ENCODE measurements at places on chromosomes 5 and 9. TPM values are rescaled to one million over a fixed set of nuclear protein-coding genes. Genes with fewer than 3 reads are reported as not detected.

IDNK gene
- total RNA-seq = 4.9 TPM

DNA sequence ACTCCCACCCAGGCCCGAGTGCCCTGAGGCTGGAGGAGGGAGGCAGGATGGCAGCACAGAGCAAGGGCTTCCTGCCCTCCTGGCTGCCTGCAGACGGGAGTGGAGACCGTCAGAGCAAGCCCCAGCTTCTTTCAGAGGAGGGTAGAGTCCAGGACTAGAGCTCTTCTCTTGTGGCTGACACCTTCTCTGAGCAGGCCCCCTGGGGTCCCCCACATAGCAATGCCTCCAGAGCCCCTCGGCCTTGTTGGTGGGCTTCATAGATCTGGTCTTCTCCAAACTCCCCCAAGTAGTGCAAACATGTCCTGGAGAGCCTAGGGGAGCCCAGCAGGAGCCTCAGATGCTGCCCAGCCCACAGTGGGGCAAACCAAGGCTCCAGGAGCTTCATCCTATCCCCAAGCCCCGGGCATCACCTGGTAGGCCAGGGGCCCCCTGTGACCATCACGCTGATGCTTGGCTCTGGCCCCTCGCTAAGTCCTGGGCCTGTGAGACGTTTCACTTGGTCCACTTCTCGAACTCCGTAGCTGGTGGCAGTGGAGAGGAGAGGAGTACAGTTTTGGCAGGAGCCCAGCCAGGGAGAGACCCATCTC is 2.0 kb downstream of the MZB1 start:
- no peak for DNase-seq

CDC20B gene
- not detected for total RNA-seq

DNA sequence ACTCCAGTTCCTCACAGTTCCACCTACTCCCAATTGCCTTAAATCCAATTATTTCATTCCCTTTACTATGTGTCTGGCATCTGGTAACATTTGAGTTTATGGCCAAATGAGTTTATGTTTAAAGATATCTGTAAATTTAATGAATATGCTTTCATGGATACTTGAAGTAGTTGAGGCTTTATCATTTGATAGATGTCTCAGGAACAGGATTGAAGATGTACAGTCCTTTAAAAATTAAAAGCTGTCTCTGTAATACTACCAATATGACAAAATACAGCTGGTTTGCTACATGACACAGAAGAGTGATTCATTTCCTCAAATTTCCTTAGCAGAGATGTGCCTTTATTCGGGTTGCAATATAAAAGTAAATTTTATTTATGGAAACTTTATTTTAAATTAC is 2326.0 kb upstream of the ACO1 start:
- no peak for DNase-seq

RAI14 gene
- 15.9 TPM for total RNA-seq

DNA sequence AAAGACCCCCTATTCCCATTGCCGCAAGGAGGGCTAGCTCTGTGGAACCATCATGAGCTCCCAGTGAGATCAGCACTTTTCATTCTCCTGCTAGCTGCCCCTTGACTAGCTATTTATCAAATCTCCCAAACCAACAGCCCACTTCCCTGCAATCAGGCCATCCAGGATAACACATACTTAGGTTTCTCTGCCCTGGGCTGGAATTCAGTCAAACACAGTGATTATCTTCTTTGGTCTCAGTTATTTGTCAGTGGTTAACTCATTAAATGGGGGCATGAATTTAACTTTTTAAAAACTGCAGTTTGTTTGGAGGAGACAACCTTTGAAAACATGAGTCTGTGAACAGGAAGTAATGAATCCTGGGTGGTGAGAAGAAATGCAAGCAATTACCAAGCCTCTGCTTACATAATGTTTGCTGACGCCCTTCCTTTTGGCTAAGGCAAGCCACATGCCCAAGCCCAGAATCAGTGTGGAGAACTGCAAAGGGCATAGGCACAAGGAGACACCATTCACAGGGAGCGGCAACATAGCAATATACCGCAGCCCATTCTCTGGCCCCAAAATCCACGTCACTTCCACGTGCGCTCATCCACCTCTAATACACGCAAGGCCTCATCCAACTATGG is 275.0 kb downstream of the DRD1 start:
- DNase-seq = no peak

DNA sequence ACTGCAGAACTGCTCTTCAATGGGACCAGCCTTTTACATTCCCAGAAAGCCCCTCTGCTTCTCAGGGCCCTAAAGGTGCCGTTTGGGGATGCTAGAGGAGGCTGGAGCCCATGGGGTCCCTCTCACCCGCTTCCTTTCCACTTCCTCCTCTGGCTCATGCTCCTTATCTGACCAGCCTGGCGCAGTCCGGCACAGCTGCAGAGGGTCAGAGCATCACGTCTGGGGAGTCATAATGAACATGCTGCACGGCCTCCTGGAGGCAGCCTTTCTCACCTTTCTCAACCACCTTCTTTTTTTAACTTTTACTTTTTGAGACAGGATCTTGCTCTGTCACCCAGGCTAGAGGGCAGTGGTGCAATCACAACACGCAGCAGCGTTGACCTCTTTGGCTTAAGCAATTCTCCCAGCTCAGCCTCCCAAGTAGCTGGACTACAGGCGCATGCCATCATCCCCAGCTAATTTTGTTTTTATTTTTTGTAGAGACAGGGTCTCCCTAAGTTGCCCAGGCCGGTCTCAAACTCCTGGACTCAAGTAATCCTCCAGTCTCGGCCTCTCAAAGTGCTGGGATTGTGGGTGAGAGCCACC is 15.1 kb upstream of the TCF7 start:
- no peak for DNase-seq

DNA sequence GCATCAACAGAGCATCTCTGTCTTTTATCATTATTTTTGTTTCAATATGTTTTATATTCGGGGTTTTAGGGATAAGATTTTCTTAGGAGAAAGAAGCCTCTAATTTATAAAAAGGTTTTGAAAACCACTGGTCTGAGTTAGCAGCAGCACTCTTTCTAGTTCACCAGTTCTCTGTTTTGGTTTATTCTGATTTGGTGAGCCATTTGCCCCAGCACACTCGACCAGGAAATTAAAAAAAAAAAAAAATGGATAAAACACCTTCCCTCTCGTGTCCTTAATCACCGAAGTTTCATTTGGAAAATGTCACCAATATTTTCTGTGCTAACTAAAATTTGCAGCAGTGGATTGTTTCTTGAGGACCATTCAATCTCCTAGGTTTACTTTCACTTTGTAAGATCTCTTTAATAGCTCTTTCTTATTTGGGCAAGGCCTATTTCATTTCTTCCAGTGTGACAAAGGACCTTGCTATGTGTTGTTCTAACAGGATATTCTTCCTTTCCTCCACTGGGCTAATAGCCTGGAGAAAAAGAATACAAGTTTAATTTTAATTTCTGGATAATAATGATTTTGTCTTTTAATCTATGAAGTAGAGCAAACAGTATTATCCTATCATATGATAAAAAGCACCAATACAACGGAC is 57.8 kb upstream of the ANXA1 start:
- no peak for DNase-seq

- DNase-seq = no peak
Observed at GRCh38 chr5:144210655-144211054, 40.0 kb downstream of the KCTD16 start.

FBXL7 gene
- total RNA-seq = 3.0 TPM

RGS3 gene
- 71.1 TPM for total RNA-seq

EQTN gene
- total RNA-seq = 1.1 TPM

C5orf63 gene
- 10.3 TPM for total RNA-seq

- DNase-seq = no peak
Observed at GRCh38 chr9:36872641-36873040, 161.4 kb downstream of the PAX5 start.

DNA sequence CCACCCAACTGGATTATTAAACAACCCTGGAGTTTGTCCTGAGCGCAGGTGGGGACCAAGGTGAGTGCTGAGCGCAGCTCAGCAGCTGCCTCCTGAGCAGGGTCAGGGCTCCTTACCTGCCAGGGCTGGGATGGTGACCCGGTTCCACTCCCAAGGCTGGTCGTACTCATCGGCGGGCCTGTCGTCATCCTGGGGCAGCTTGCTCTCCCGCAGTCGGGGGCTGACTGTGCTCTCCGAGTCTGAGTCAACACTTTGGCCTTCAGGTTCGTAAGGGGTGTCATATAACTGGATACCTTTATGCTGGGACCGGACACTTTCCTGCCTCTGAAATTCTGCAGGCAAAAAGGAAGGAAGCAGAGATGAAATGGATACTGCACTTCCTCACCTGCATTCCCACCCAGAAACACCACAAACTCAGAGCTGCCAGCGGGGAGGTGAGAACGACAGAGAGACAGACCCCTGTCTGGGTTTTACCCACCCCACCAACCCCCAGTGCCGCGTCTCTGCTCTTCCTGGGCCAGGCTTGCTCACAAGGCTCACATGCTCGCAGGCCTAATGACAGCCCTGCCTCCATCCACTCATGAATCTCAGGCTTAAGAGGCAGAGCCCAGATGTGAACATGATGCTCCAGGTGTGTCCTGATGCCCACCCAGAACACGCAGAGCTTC is 70.7 kb upstream of the SLC25A51 start:
- no peak for DNase-seq

DNA sequence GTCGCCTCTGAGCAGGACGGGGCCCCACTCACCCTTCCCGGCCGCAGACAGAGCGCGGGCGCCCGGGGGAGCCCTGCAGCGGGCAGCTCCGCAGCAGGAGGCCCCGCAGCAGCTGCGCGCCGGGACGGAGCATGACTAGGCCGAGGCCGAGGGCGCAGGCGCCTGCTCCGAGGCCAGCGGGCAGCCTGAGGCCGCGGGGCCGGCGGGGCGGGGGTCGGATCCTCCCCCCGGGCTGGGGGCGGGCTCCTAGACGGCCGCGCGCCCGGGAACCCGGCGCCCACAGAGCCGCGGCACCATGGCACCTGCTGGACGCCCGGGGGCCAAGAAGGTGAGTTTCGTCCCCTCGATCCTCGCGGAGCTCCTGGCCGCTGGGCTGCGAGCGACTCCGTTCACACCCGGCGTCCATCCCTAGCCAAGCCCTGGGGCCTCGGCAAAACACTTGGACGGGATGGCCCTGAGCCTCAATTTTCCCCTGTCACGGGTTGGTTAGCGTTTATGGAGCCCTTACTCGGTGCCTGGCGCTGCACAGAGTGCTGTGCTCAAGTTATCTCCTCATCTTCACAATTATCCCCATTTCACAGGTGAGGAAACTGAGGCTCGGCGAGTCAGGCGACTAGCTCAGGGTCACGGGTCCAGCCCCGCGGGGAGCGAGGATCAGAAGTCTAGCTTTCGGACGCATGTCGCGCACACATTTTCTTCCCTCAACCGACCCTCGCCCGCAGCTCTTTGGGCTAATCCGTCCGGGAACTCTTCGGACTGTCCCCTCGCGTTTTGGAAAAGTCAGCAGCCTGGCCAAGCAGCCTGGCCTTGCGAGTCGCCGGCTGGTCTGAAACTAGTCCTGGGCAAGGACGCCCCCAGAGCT is at the start of the genes BHMT2 and DMGDH:
BHMT2 (plus strand) TSS at position 280 of the 862 bp plus-strand sequence; CDS start at position 296, 16 bp downstream.
DMGDH (minus strand) TSS at position 187 of the 862 bp plus-strand sequence; CDS start at position 133, 54 bp downstream.
- no peak for DNase-seq

- no peak for DNase-seq
Observed at GRCh38 chr5:40381016-40381415, 298.7 kb upstream of the PTGER4 start.

- DNase-seq = no peak
Observed at GRCh38 chr5:17088051-17088450, 129.4 kb upstream of the BASP1 start.

DNA sequence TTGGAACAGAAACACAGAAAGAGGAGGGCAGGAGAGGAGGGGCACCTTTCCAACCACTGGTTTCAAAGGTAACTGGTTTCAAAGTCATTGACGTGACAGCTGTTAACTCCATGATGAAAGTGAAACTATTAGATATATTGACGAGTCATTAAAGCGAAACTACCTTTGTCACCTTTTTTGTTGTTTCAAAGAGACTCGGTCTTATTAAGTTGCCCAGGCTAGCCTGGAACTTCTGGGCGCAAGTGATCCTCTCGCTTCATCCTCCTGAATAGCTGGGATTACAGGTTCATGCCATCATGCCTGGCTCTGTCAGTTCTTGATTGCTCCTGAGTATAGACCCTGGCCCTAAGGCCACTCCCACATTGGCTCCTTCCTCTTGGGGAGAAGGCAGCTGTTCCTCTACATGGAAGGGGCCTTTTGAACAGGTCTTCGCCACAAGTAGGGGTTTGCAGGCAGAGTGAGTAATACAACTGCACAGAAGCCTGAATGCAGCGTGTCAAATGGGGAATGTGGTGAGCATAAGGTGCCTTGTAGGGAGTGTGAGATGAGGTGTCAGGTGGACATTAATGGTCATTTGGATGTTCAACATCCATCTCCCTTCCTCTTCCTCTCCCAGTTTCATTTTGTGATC is 3.4 kb upstream of the F12 start:
- no peak for DNase-seq
